Left ventricle myocardium inferior (tissue), 1 donor: ENCODE measurements at places on chromosomes 11 and 22. TPM values are rescaled to one million over a fixed set of nuclear protein-coding genes. Genes with fewer than 3 reads are reported as not detected.

C22orf23 gene
- total RNA-seq = 0.82 TPM

SHANK2 gene
- 0.27 TPM for total RNA-seq

DNA sequence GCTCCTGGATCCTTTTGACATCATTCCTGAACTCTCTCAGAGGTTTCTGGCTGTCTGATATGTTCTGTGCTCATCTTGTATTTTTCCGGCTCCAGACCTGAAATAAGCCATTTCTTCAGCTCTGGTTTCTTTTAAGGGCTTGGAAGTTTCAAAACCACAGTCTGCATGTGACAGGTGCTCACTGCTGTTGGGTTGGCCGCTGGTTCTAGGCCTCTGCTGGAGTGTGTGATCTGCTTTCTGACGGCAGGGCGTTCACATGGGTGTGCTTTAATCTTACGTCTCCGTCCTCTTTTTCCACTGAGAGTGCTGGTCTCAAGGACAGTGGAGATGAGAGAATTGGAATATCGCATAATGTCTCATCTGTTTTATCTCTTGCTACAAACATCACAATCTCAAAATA, 10.3 kb downstream of the ZBED4 start:
- H3K27me3 ChIP-seq = no peaks in the 10 kb centered on the region
- H3K36me3 ChIP-seq = peaks cover 19% of the 10 kb centered on the region
- no peak overlapping the region for H3K4me3 ChIP-seq

- H3K27ac ChIP-seq = no peak overlapping the region
- no peaks in the 10 kb centered on the region for H3K36me3 ChIP-seq
- no peak for DNase-seq
- no peaks in the 10 kb centered on the region for H3K4me1 ChIP-seq
Observed at GRCh38 chr11:131815590-131815989, 445.2 kb downstream of the NTM start.

- no peak overlapping the region for H3K4me3 ChIP-seq
- H3K27ac ChIP-seq = no peak overlapping the region
- H3K4me1 ChIP-seq = peaks cover 22% of the 10 kb centered on the region
- H3K36me3 ChIP-seq = no peaks in the 10 kb centered on the region
Observed at GRCh38 chr22:30244066-30244465, 2.5 kb downstream of the LIF start.
